ENCODE measurements at places on chromosomes 13 and 19.
A peak's percentile ranks its signal among the peaks of the same experiment; 100 is the strongest.

GRCh38 chr13:90968166-90968904, 379.2 kb upstream of the MIR17HG start:
- DNase-seq: peak; percentile 32

- no peak for DNase-seq
These were observed 313.8 kb upstream of the NBEA start for GRCh38 chr13:34628209-34628682.

GRCh38 chr13:79445968-79446645, 34.8 kb upstream of the NDFIP2 start:
- DNase-seq: no peak

GRCh38 chr19:51163257-51163656, 21.2 kb downstream of the SIGLEC7 start:
- DNase-seq: no peak

- DNase-seq: no peak
These were observed 508.4 kb upstream of the MIR17HG start for GRCh38 chr13:90839061-90839460.

- peak; percentile 48 for DNase-seq
These were observed 210.3 kb upstream of the PCDH9 start for GRCh38 chr13:67440236-67440975.

DNA sequence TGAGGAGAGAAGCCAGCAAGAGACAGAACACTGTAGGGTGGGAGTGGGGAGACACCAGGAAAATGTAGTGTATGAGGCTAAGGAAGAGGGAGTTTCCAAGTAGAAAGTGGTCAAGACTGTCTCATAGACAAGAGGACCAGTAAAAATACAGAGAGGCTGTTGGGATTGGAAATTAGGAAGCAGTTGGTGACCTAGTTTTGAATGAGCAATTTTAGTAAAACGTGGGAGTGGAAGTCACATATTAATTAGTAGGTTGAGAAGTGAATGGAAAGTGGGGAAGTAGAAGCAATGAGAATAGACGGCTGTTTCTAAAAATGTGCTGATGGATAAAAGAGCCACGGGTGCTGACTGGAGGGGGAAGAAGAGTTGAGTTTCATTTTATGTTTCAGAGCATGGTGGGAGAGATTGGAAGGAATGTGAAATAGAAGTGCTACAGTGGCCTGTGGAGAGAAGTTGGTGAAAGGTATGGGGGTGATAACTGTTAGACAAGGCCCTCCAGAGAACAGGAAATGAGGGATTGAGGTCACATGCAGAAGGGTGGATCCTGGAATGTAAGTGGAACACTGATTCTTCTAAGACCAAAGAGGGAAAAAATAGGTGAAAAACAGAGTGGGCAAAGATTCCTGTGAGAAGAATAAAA, 247.3 kb downstream of the MTUS2 start:
- DNase-seq: no peak

- DNase-seq: no peak
These were observed 718.5 kb downstream of the UQCRFS1 start for GRCh38 chr19:28494461-28494860.

- no peak for DNase-seq
These were observed 330.8 kb downstream of the TBC1D4 start for GRCh38 chr13:75151081-75151643.

DNA sequence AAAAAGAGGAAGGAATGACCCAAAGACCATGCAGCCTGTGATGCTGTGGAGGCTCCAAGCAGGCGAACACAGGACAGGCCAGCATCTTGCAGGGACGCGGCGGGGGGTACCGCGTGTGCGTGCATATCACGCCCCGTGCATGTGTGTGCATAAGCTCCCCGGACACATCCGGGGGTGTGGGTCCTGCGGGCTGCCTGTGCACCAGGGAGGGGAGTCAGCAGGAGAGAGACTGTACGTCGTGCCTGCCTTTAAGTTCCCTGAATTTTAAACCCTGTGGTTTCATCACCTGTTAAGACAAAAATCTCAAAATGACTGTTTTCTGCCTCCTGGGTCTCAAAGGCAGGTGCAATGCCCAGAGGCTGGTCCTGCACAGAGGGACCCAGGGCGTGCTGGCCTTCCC, 16.6 kb downstream of the ADAT3 start:
- no peak for DNase-seq

- DNase-seq: no peak
These were observed 19.8 kb downstream of the ARID3A start for GRCh38 chr19:945401-946252.

All from KBM-7 (cell line).